NCI-H460 (cell line): ENCODE measurements at places on chromosomes 2 and 18. TPM values are rescaled to one million over a fixed set of nuclear protein-coding genes. Genes with fewer than 3 reads are reported as not detected.

C2orf49 gene
- total RNA-seq = 24.0 and 26.0 TPM in 2 replicates

DNA sequence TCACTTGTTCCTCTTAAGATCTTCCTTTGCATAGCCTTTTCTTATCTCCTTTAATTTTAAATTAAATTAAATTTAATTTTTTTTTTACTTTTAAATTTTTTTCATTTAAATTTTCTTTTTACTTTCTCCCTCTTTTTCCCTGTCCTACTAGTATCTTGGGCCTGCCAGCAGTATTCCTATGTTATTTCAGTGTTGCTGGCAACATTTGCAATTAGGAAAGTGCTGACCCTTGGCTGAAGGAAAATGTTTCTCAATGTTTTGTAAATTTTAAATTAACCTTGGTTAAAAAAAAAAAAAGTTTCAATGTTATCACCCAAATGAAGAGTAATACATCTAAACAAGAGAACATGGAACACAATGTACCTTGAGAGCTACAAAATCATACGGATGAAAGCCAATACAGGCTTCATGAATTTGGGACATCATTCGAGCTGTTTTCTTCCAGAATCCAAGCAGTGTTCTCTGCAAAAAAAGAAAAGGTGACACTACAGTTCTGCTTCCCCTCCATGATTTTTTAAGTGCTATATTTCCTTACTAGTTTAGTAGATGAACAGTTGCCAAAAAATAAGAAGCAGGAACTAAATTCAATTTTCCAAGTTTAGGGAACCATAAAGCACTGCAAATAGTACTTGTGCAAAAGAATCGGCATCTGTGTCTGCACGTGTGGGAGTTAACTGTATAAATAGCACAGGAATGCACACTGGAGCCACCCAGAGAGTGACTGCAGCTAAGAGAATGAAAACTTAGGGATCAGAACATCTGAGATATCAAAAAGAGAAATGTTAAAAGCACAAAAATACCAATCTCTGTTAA is 55.8 kb downstream of the ICA1L start:
- no peak for DNase-seq

CLEC4F gene
- not detected in 2 replicates for total RNA-seq

NGEF gene
- 3.2 and 3.4 TPM in 2 replicates for total RNA-seq

TRAF3IP1 gene
- 8.5 and 8.9 TPM in 2 replicates for total RNA-seq

ITGA6 gene
- total RNA-seq = 180 and 184 TPM in 2 replicates

DNA sequence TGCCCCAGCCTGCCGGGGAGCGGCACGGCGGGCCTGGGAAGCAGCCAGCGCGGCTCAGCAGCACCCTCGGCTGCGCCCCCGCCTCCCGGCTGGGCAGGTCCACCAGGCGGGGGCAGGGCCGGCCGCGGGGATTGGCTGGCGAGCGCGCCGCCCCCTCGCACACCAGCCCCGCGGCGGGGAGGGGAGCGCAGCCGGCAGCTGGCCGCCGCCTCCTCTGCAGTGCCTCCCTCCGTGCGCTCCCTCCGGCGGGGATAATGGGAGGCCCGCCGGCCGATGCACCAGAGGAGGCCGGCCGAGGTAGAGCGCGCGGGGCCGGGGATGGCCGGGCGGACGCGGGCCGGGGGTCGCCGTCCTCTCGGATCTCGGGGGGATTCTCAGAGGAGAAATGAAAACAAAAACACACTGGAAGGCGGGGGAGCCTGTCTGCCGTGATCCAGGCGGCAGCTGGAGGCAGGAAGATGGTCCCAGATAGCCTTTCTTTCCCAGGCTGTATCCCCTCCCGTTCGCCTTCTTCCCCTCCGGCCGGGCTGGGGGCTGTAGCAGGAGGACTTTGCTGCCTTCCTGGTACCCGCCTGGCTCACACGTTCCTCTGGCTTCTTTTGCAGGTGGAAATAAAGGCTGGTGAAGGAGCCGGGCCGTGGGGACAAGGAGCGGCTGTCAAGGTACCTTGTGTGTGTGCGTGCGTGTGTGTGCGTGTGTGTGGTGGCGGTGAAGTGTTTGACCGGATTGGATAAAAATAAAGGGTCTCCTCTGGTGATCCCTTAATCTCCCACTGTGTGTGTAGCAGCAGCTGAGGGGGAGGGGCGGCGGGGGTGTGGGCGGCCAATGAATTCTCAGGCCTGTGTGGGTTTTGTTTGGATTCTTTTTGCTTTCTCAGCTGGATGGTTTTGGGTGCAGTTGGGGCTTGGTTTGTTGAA is 18.1 kb downstream of the TET3 start:
- DNase-seq = peak; percentile 64

SLC20A1 gene
- total RNA-seq = 131 and 165 TPM in 2 replicates

LINC00305 gene
- not detected in 2 replicates for total RNA-seq

DNA sequence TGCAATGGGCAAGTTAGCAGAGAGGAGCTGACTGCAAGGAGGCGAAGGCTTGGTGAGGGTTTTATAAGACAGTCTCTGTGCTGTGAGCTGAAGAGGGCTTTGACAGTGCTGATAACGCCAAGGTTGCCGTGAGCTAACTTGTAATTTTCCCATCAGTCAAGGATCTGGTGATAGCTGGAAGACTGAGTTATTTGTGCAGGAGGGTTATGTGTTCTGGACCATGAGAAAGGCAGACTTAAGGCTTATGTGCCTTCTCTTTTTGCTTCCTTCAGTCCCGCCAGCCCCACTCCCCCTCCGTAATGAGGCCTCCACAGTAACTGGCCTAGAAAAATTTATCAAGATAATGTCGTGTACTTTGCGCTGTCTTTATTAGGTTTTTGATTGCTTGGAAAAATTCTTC is 94.6 kb downstream of the RTP5 start:
- DNase-seq = no peak

GRCh38 chr2:219127037-219127635 is 33.5 kb downstream of the NHEJ1 start:
- DNase-seq = no peak

DNA sequence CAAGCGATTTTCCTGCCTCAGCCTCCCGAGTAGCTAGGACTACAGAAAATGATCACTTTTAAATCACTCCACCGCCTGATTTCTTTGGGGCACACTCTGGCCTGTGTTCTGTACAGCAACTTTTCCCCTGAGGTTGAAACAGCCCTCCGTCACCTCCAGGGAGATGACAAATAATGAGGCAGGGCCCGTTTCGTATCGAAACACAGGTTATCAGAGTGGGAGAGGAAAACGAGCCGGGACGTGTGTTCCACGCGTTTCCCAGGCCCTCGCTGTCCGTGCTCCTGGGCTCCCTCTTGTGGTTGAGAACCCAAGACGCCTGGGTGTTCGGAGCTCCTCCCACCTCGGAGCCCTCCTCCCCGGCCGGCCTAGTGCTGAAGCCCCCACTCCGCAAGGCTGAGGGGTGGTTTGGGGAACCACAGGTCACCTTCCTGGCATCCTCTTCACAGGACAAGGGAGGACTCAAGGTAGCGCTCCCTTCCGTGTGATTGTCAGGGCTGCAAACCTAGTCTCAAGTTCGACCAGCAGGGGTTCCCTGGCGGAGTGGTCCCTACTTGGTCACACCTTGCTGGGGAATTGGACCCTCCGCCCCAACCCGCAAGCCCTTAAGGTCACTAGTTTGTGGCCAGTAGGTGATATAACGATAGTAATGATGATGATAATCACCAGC is 12.8 kb downstream of the ATP6V1B1 start:
- DNase-seq = peak; percentile 82

DNA sequence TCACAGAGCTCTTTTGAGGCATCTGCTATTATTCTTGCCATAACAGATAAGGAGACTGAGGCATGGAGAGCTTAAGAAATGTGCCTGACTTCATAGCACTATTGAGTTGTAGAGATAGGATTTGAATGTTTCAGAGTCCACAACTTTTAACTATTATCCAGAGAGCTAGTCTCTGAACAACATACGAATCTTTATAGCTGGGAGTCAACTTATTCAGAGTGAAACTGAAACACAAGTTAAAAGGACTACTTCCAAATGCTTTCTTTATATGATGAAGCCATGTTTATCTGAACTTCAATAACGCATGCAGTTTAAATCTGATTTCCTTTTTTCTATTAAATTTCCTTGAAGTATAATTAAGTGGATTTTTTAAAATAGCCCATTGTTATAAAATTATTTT is 268.8 kb downstream of the IKZF2 start:
- DNase-seq = no peak
